ENCODE measurements at places on chromosomes 2 and 18.

GRCh38 chr2:52475590-52475989, 1292.0 kb upstream of the CHAC2 start:
- no peak for DNase-seq

GRCh38 chr18:5620289-5620688, 76.5 kb upstream of the EPB41L3 start:
- DNase-seq, result no peak

- no peak for DNase-seq
Measured at GRCh38 chr18:48569915-48570264, 31.1 kb downstream of the CTIF start.

- no peak for DNase-seq
Measured at GRCh38 chr2:118903551-118904479, 38.2 kb upstream of the MARCO start.

DNA sequence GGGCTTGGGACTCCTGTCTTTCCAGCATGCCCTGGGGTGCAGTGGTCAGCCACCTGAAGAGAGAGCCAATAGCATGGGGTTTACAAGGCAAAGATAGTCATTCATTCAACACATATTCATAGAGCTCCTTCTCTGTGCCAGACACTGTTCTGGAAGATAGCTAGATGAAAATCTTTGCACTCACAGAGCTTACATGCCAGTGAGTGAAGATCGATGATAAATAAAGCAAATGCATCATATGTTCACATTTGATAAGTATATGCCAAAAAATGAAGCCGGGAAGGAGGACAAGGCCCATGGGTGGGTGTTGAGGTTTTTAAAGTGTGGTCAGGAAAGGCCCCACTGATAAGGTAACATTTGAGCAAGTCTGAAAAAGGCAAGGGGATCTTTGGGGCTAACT, 130.8 kb upstream of the CDCA7 start:
- DNase-seq, result no peak

- DNase-seq, result no peak
Measured at GRCh38 chr2:119694845-119695521, 16.0 kb downstream of the TMEM177 start.

- DNase-seq, result no peak
Measured at GRCh38 chr2:201261471-201261870, 1.1 kb downstream of the CASP8 start.

DNA sequence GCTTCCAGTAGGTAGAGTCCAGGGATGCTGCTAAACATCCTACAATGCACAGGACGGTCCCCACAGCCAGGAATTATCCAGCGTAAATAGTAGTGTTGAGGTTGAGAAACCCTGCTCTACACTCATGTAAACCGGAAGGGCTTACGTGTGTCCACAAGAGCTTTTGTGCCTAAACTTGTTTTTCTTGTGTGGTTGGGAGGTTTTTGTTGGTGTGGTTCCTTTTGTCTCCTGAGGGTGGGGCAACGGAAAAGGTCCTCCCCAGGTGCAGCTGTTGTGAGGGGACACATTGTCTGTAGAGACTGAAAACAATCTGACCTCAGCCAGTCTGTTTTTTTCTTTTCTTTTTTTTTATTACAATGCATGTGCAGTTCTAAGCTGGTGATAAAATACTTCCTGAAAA, 72.7 kb upstream of the MGAT5 start:
- peak; percentile 57 for DNase-seq

GRCh38 chr18:73980289-73980979, 167.2 kb downstream of the FBXO15 start:
- no peak for DNase-seq

DNA sequence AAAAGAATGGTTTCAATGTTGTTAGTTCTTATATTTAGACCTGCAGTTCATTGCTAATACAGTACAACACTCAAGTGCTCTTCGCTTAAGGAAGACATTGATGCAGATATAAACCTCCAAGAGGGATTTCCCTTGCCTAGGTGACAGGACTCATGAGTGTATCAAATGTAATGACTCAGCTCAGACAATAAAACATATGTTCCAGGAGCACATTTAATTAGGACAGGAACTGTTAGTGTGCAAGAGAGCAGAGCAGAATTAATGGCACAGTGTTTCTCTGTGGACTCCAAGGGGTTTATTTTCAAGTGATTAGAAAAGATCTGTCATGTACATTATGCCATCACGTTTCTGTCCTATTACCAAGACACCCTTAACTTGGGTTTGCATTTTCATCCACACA, 375.0 kb downstream of the LRRTM4 start:
- DNase-seq, result no peak

DNA sequence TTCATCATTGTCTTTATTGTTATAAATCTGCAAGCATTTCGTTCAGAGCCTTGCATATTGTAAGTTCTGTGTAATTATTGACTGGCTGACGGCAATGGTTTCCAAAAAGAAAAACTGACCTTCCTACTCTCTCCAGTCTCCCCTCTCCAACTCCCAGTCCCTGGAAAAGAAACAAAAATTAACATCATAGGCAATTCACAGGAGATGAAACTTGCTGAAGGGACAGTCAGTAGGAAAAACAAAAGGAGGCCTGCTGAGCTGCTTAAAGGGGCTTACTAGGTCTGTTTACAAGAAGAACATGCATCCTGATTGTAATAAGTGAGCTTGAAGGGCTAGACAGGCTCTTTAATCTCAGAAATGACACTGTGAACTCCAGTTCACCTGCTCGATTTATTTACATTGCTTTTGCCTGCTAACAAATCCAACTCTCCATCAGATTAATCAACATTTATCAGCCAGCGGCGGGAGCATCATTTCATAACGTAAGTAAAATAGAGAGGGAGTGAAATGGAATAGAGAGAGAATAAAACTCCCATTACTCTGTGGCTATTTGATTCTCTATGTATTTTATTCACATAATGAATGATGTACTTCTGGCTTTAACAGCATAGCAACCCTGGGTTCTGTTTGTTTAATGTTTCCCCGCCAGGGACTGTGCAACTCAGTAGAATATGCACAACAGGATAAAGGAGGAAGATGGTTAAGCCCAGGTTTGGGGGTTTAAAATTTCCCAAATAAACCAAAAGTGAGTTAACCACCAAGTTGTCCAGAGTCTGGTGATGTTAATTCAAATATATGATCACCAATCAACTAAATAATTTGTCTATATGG, 256.7 kb upstream of the SETBP1 start:
- DNase-seq, result no peak

GRCh38 chr2:187906021-187906420, 351.8 kb upstream of the TFPI start:
- no peak for DNase-seq

DNA sequence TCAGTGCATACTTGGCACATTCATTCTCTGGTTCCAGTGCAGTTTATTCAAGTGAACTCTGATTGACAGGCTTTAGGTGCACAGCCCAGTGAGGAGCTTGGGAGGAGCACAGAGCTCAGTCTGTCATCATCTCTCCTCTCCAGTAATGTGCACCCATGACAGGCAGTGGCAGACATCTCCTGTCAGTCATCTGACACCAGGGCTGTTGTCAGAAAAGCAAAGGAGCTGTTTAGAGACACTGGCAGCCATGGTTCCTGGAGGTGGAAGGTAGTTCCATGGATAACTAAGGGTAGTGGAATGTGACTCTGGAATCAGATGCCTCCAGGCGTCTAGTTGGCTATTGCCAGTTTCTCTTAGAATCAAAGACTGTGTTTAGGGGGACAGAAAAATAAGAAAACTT, 308.8 kb downstream of the DCDC2C start:
- no peak for DNase-seq

DNA sequence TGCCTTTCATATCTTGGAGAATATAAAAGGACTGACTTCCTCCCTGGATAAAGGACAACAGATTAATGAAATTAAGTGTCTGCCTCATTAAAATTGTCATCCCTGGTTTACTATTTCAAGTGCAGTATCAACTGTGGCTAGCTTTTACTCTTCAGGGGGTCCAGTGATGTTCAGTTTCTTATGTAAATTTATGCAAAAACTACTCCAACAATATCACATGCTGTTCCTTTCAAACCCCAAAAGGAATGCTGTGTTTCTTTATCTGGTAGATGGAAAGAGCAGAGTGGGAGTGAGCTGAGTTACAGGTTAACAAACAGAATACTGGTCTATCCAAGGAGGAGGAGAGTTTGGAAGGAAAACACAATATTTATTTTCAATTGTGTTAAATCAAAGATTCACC, 283.7 kb upstream of the VWC2L start:
- DNase-seq, result no peak

- DNase-seq, result peak; percentile 43
Measured at GRCh38 chr2:177169810-177170514, 42.6 kb upstream of the HNRNPA3 start.

DNA sequence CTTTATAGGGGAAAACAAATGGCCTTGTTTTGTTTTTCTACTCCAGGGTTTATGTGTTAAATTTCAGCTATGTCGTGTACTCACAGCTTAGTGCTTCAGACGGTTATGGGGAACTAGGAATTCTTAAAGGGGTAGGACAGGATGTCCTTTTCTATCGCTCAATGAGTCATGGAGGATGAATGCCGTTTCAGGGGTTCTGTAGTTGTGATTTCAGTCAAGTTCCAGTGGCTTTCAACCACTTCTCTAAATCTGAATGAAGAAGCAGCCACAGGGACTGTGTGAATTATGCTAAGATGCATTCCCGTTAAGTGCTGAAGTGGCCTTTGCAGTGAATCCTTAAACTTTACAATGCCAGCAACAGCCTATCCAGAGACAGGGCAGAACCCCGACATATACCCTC, 1231.7 kb upstream of the ZEB2 start:
- DNase-seq, result peak; percentile 38

- DNase-seq, result no peak
Measured at GRCh38 chr2:47599171-47599570, 183.8 kb upstream of the MSH6 start.

DNA sequence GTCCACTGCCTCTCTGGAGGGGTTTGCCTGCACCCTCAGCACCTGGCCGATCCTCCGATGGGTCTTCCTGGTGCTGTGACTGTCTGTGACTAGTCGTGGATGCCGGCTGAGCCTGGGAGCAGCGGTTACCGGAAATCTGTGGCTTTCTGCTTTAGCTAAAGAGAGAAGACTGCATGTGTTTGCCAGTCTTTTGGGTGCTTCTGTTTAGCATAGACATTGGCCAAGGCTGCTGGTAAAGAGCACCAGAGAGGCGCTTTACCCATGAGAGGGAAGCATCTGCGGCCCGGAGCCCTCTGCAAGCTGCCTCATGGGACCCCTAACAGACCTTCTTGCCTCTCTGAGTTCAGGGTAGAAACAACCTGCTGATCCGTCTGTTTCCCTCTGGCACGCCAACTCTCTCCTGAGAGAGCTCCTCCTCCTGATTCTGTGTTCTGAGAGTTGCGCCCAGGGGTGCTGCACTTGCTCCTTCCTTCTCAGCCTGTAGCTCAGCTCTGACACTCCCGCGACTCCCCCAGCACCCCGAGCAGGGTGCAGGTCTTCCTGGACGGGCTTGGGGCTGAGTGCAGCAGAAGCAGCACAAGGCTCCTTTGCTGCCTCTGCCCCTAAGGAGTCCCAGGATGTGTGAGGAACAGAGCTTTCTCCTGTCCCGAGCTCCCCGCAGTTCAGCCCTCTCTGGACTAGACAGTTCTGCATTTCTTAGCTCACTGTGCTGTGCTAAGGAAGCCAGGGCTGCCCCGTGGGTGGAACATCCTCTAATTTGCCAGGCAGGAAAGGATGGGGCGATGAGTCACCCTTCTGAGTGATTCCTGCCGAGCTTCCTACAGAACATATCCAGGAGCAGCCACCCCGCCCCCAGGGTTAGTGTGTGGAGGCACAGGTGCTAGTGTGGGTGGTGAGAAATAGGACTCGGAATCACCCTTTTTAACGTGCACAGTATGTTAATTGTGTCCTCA, 203.2 kb downstream of the SH3RF3 start:
- DNase-seq, result no peak

- DNase-seq, result no peak
Measured at GRCh38 chr2:158478816-158479215, 22.1 kb downstream of the PKP4 start.

- no peak for DNase-seq
Measured at GRCh38 chr2:227891673-227892072, 20.2 kb downstream of the DAW1 start.

DNA sequence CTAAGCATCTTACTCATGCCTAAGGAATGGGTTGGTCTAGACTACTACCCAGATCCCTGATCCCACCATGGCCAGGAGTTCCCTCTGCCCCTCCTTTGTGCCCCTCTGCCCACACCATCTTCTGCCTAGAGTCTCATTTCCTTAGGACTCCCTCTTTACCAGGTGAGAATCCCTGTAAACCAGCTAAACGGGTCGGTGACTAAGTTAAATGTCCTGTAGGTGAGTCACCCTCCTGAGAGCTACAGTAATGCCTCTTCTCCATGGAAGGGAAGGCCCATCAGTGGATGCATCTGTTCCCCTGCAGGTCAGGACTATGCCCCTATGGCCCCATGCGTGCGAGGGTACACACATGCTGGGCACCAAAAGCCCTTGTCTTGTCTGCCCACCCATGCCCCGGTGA, 25.4 kb downstream of the PTGR3 start:
- DNase-seq, result no peak

DNA sequence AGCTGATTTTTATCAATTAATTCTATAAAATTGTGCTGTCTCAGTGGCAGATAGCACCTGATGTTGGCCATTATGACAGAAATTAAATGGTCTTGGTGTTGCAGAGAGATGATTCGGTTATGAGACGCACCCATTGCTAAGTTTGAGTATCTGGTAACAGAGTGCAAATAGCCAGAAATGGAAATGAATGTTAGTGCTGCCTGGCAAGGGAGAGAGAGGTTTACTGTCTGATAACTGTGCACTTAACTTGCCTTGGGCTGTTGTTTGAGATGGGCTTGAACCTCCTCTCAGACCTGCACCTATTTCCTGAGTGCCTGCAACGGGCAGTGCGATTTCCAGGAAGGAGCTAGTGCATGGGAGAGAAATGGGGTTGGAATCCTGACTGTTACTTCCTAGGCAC, 11.7 kb downstream of the DPYSL5 start:
- no peak for DNase-seq

Measured in GM20000 (cell line).